ENCODE measurements at places on chromosomes 2 and 18.

GRCh38 chr2:225140723-225141122 is 98.5 kb upstream of the DOCK10 start:
- DNase-seq = no peak

DNA sequence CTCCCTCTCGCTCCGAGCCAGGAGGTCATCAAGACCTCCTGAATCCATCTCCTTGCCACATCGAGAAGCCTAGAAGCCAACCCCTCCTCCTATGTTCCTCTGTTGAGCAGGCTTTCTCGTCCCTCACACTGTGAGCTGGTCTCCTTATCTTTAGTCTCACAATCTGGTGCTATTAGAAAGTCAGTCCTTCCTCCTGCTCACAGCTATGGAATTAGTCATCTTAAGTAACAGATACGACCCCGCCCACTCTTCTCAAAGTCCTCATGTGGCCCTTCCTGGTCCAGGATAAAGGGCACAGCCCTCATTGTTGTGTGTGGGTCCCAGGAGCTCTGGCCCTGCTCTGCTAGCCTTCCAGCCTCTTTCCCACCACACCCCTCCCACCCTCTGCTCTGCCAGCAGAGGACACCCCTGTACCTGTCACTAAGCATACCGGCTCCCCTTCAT is 41.4 kb upstream of the TRIB2 start:
- no peak for DNase-seq

DNA sequence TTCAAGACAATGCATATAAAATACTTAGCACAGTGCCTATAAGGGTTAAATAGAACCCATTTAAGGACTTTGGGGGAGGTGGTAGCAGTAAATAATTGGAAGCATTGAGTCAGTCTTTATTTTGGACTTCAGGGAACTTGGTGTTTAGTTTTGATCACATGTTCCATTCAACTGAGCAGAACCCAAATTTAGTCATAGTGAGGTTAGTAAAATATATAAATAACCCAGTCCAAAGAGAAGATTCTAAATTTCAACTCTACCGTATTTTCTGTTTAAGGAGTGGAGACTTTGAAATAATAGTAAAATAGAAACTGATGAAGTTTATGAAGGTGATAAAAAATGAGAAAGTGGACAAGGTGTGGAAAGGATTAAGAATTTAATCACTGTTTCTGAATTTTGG is 19.7 kb downstream of the TWSG1 start:
- DNase-seq = no peak

- peak; percentile 65 for DNase-seq
Measured at GRCh38 chr2:127640082-127641072, 5.6 kb upstream of the GPR17 start.

Data from activated naive CD4-positive, alpha-beta T cell treated with anti-CD3 and anti-CD28 coated beads for 36 hours (primary cell).